Right renal cortex interstitium (tissue), 3 donors: ENCODE measurements at places on chromosomes 12 and 14.

DNA sequence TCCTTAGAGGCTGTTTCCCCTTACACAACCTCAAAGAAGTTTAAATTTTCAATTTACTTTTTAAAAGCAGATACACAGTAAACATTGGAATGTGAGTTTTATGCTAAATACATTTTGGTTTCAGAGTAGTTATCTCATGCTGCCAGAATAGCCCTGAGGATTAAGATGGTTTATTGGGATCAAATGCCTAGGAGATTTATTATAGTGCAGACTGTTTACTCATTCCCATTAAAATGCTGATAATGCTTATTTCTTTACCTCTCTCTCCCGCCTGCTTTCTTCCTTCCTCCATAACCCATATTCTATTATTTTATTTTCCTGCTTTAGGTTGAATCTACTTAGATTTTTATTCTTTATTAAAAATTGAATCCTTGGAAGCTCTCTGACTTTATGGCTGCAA is 340.2 kb downstream of the DIO2 start:
- DNase-seq = no peak

GRCh38 chr14:88049936-88050335 is 45.0 kb downstream of the GPR65 start:
- no peak for DNase-seq

DNA sequence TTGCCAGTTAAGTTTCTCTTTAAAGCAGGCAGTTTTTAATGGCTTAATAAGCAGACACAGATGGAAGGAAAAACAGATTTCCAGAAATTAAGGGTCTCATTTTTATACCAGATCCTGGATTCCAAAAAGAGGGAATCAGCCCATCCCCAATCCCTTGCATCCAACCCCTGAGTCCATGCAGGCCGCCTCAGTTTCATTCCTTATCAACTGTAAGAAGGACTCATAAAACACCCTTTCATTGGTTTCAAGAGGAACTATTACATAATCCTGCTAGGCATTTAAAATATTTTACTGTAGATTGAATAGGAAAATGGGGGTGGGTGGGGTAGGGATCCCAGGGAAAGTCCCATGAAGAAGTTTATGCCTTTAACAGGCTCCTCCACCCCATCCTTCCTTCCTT is 9.4 kb downstream of the CCDC184 start:
- DNase-seq = no peak

DNA sequence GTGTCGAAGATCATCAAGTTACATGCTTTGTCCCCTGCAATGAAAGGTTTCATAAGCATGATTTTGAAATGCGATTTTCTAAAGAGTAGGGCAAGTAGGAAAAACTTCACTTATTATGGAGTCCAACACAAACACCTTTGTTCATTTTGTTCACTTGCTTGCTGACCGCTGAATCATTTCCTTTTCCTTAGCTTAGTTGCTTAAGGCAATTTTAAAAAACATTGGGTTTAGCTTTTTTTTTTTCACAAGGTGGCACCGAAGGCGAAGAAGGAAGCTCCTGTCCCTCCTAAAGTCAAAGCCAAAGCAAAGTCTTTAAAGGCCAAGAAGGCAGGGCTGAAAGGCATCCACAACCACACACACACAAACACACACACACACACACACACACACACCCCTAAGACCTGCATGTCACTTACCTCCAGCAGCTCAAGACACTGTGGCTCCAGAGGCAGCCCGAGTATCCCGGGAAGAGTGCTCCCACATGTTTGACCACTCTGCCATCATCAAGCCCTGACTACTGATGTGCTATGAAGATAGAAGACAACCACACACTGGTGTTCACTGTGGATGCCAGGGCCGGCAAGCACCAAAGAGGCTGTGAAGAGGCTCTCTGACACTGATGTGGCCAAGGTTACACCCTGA is 11.4 kb downstream of the MANSC1 start:
- no peak for DNase-seq

GRCh38 chr12:104095289-104095688 is 31.0 kb downstream of the HCFC2 start:
- no peak for DNase-seq

DNA sequence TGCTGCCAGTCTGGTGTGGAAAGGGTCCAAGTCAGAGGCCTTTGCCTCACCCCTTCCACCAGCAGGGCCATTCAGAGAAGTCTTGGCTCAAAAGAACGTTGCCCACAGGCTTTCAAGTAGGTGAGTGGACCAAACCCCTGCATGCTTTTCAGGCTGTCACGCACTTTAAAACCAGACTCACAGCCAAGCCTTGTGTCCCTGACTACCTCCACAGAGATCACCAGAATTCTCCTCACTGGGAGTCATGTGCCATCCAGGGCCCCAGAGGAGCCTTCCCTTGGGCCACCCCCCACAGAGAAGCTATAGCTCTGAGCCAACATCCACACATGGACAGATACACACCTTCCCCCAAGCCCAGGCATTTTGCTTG is 283.1 kb downstream of the DPF3 start:
- no peak for DNase-seq

GRCh38 chr12:42985506-42985905 is 396.0 kb upstream of the PRICKLE1 start:
- no peak for DNase-seq

DNA sequence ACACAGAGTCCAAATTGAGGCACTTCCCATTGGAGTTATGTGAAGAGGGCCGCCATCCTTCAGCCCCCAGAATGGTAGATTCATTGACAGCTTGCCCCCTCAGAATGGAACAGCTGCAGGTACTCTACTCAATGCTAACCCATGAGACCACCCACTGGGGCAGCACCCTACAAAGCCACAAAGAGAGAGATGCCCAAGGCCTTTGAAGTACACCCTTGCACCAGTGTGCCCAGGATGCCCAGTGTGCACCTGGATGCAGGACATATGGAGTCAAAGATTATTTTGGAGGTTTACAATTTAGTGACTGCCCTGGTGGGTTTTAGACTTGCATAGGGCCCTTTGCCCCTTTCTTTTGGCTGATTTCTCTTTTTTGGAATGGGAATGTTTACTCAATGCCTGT is 933.9 kb downstream of the SLC16A7 start:
- DNase-seq = no peak

- DNase-seq = no peak
These were observed 243.2 kb downstream of the ALX1 start for GRCh38 chr12:85523197-85523596.
